ENCODE measurements at places on chromosomes 11 and 22.

GRCh38 chr11:121105063-121105480, 4.0 kb downstream of the TECTA start:
- H3K27ac ChIP-seq: no peak overlapping the region
- DNase-seq: no peak
- H3K4me3 ChIP-seq: no peak overlapping the region
- no peaks in the 10 kb centered on the region for H3K4me1 ChIP-seq
- no peaks in the 10 kb centered on the region for H3K36me3 ChIP-seq

DNA sequence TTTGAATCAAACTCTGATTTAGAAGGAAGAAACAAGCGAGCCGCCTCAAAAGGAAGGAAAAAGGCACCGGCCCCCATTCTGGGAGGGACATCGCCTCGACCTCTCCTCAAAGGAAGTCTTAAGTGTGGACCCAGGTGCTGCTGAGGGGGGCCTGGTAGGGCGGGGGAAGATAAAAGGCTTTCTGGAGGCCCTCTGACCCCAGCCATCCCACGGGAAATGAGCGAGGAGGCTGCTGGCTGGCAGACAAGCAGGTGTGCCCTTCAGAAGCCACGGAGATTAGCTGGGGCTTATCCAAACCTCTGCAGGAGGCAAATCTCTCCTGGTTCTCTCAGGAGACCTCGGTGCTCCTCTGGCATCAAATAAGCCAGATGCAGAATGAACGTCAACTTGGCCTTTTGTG, 171.4 kb upstream of the BLID start:
- DNase-seq: no peak
- H3K4me3 ChIP-seq: no peak overlapping the region
- no peaks in the 10 kb centered on the region for H3K36me3 ChIP-seq
- no peak overlapping the region for H3K27ac ChIP-seq

DNA sequence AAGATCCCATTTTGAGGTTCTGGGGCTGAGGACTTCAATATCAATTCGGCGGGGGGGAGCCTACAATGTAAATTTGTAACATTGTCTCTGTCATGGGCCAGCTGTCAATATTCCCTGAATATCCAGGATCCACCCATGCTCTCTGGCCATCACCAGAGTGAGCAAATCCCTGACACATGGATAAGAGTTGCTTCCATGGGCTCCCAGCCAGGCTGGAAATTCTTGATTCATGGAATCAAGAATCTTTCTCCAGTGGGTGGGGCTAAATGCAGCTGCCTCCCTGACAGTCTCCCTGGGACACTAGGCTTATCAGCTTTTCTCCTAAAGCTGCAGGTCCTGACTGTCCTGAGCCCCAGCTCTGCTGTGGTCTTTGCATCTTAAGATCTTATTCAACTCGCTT, 86.9 kb upstream of the IGLL5 start:
- no peak overlapping the region for H3K4me3 ChIP-seq
- no peaks in the 10 kb centered on the region for H3K27me3 ChIP-seq
- peaks cover 5% of the 10 kb centered on the region for H3K4me1 ChIP-seq
- H3K36me3 ChIP-seq: no peaks in the 10 kb centered on the region

DNA sequence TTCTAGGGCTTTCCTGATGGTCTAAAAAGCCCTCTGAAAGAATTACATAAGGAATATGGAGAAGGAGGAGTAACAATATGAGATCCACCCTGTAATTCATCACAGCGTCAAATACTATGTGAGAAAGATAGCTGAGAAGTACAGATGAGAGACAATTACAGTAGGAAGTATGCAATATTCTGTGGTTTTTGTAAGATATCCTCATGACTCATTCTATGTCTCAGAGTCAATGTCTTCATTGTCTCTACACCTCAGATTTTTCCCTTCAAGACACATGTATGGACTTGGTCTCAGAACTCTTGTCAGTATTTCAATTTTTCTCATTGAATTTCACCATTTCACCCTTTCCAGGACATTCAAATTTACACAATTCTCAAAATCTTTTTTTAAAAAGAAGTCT, 343.3 kb upstream of the CTSC start:
- H3K4me3 ChIP-seq: no peak overlapping the region
- no peak overlapping the region for H3K27ac ChIP-seq
- H3K36me3 ChIP-seq: no peaks in the 10 kb centered on the region

GRCh38 chr11:17591293-17591692, 44.2 kb downstream of the OTOG start:
- no peaks in the 10 kb centered on the region for H3K36me3 ChIP-seq
- H3K27me3 ChIP-seq: no peaks in the 10 kb centered on the region
- no peak for DNase-seq
- H3K4me1 ChIP-seq: no peaks in the 10 kb centered on the region

- no peaks in the 10 kb centered on the region for H3K4me1 ChIP-seq
- no peaks in the 10 kb centered on the region for H3K27me3 ChIP-seq
- H3K36me3 ChIP-seq: no peaks in the 10 kb centered on the region
- DNase-seq: no peak
Observed at GRCh38 chr11:127074151-127074761, 73.7 kb upstream of the KIRREL3 start.

All from T-cell (primary cell).